ENCODE measurements at places on chromosomes 13 and 19.

- DNase-seq: no peak
Observed at GRCh38 chr13:67023130-67023876, 206.8 kb downstream of the PCDH9 start.

DNA sequence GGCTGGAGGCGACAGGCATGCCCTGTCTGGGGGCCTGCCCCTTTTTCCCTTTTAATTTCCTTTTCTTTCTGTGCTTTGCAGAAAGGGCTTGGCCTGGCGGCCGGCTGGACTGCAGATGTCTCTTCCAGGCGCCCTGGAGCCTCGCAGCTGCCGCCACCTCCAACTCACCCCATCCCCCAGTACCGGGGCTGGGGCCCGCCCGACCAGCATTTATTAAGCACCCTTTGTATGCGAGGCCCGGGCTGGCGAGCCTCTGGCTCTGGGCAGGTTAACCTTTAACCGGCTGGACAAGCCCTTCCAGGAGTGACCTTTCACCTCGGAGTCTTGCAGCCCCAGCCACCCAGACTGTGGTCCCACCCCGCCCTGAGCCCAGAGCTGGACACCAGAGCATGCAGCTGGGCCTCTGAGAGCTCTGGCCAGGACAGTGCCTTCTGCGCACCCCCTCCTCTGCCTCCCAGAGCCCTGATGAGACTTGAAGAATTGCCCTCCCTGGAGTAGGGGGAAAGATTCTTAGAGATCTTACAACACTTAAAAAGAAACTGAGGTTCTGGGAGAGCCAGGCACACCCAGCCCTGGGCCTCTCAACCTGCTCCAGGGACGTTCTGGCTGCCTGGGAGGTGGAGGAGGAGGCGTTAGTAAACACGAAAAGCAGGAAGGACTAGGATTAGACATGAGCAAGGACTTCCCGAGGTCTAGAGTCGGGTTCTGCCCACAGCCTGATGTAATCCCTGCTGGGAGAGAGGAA, 1.1 kb upstream of the NR2F6 start:
- DNase-seq: no peak

GRCh38 chr13:30172593-30173302, 134.6 kb downstream of the KATNAL1 start:
- DNase-seq: no peak

DNA sequence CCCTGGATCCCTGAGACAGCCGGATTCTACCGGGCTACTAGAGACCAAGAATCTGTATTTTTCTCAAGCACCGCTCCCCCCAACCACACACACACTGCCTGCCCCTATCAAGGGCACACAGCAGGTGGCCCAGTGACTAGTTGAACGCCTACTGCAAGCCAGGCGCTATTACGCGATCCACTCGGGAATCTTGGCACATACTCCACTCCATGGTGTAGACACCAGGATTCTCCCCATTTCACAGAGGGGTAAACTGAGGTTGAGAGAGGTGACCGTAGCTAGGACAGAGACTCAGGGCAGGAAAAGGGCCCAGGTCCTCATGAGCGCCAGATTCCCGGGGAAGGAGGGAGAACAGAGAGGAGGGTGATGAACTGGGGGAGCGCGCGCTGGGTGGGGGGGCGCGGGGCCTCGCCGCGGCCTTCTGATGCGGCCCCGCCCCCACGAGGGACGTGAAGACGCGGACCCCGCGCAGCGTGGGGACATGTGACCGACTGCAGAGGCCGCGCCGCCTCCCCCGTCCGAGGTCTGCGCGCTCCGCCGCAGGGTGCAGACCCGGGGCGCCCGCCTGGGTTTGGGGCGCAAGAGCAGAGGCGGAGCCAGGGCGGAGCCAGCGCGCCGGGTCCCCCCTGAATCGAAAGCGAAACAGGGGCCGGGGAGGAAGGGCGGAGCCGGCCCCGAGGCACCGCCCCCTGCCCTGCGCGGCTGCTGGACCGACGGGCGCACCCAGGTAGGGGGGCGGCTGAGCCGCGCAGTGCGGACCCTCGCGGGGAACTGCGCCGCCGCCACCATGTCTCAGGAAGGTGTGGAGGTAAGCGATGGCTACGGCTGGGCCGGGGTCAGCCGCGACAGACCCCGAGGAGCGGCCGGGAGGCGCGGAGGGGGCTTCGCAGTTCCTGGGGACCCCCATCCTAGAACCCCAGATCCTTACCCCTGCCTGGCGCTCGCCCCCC, at the start of gene SHFL:
Gene SHFL, plus strand, starts transcription at position 677 of the 950 bp plus-strand sequence. Its CDS starts 111 bp downstream, at position 788.
- DNase-seq: no peak

GRCh38 chr19:48982280-48982679, 10.8 kb downstream of the GYS1 start:
- DNase-seq: no peak

- no peak for DNase-seq
Observed at GRCh38 chr19:14418856-14419105, 360 bp downstream of the DDX39A start.

GRCh38 chr13:40171566-40171965, 494.9 kb downstream of the FOXO1 start:
- DNase-seq: no peak

DNA sequence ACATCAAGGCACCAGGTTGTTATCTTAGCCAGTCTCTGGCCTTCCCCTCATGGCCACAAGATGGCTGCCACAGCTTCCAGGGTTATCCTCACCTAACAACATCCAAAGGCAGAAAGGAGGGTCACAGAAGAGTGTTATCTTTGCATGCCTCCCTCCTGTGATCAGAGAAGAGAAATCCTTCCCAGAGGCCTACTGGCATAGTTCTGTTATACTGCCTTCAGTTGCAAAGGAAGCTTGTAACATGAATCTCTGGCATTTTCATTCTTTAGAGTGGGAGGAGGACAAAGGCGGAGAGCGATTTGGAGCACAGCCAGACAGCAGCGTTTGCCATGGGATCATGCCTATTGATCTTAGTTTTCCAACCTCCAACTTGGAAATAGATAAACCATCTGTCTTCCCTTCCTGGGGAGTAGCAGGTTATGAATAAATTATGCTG, 135.7 kb downstream of the DNAJC15 start:
- peak; percentile 75 for DNase-seq

DNA sequence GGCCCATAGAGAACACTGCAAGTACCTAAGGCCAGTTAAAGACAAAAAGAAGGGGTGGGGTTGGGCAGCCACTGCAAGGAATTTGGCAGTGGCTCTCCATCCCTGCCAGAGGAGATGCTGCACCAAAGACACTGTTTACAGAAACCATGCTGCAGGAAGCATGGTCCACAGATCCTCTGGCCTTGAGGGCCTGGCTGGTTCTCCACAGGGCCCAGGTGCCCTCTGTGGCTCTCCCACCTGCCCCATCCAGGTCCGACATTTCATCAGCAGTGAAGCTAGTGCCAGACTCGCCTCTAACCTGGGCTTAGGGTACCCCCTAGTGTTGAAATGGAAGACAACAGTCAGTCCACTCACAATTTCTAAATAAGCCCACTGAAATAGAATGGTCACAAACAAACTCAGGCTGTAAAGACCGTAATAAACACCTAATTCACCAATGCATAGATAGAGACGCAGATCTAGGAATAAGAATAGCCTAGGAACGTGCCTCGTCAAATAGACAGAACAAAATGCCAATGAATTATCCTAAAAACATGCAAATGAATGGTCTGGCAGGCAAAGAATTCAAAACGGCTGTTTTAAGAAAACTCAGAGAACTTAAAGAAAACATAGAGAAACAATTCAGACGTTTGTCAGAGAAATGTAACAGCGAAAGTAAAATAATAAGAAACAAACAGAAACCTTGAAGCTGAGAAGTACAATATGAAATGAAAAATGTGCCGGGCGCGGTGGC, 23.3 kb downstream of the LYPD4 start:
- DNase-seq: peak; percentile 40

DNA sequence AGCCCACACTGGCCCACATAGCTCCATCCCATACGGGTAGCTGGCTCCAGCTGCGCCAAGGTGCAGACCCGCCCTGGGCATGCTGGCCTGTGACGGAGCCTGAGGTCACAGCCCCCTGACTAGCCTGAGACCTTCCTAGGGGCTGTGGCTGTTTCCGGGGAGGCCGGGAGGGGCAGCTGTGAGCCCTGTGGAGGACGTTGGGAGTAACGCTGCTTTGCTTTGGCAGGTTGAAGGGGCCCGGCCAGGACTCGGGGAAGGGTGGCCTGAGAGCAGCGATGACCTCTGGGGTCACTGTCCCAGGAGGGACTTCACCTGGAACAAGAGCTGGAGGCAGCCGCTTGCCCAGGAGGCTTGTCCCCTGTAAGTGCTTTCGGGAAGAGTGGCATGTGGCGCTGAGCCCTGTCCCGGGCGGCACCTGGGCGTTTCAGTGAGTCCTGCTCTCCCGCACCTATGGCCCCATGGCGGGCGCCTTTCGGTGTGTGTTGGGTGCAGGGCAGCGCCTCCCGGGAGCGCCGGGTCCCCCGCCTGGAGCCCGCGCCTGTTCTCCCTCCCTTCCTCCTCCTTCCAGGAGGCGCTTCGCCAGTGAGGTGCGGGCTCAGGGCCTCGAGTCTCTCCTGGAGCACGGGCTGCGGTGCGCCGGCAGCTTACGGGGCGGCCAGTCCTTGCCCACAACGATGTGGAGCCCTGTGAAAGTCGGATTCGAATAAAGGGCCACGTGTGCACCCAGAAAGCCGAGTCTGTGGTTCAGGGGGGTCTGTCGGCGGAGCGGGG, 1.1 kb upstream of the FAM174C start:
- no peak for DNase-seq

GRCh38 chr19:39671739-39672363, 16.1 kb downstream of the LGALS16 start:
- peak; percentile 8 for DNase-seq
